ENCODE measurements at places on chromosomes 4 and X.

- no peak for DNase-seq
These were observed 118.5 kb downstream of the BTC start for GRCh38 chr4:74675673-74676279.

DNA sequence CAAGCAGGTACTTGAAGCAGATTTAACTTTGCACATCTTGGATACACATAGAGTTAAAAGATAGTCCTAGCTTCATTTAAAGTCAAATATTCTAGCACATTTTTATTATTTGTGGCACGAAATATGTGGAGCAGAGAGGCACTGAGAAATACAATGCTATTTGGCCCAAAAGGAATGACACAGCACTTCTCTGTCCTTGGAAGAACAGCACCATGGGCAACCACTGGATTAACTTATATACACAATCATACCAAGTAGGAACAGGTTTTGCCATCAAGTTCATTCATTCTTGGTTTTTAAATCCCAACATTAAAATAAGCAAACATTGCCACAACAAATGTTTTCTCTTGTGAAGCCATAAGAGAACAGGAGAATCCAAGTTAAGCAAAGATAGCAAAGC lies 924 bp upstream of the ENAM start:
- DNase-seq = no peak

GRCh38 chr4:175542786-175543185 lies 269.3 kb downstream of the GPM6A start:
- DNase-seq = no peak

- DNase-seq = no peak
These were observed 136.4 kb downstream of the MAPK10 start for GRCh38 chr4:86223472-86223871.

DNA sequence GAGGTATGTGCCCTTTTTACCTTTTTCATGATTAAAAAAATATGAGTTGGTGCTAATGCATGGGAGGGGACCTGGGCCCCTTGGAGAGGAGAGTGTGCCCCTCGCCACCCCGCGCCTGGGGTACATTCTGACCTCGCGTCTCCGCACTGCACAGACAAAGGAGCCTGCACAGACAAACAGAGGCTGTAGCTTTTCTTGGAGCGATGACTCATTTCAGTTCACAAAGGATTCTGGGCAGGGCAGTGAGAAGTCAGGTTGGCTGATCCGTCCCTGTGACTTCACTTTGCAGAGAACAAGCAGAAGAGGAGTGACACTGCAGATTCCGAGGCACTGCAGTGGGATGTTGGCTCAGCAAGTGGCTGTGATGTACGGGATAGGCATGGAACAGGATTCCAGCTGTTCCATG lies 82.9 kb downstream of the STOX2 start:
- no peak for DNase-seq

DNA sequence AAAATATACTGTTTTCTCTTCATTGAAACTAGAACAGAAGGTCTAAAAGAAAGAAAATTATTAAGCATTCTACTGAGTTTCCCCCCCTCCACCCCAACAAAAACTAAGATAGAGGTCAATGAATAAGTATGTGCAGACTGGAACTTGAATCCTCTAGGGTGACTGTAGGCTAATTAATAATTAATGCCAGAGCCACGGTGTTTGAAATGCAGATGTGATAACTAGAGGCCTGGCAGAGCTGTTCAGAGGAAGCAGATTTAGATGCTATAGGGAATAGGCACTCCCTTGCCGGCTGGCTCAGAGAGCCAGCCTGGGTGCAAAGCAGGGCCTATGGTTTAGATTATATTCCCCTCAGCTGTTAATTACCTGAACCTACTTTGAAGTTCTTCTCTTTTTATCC lies 12.2 kb upstream of the POU3F4 start:
- no peak for DNase-seq

DNA sequence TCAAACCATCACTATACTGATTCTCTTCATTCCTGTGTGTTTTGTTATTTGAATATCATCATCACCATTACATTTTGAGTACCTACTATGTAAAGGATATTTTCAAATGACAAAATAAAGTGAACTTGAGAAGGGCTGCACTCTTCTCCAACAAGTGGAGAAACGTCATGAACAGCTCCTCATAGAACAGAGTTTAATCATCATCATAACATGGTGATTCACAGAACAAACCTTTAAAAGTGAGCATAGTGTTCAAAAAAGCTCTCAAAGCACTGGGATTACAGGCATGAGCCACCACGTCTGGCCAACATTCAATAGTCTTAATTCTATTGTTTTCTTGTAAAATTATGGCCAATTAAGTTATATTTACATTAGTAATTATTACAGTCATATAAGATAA lies 993.9 kb downstream of the PDHA2 start:
- no peak for DNase-seq

DNA sequence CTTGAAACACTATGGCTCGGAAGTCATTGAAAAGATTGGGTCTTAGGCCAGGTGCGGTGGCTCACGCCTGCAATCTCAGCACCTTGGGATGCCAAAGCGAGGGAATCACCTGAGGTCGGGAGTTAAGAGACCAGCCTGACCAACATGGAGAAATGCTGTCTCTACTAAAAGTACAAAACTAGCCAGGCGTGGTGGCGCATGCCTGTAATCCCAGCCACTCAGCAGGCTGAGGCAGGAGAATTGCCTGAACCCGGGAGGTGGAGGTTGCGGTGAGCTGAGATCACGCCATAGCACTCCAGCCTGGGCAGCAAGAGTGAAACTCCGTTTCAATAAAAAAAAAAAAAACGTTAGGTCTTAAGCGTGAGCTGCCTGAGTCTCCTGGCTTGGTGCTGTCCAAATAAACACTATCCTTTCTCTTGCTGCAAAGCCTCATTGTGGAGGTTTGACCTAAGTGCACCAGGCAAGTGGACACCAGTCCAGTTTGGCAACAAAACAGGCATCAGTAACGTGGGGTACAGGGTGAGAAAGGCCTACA lies 185.9 kb downstream of the DHRSX start:
- no peak for DNase-seq
